Stimulated activated CD4-positive, alpha-beta T cell treated with anti-CD3 and anti-CD28 coated beads, TNF-alpha, amount 100 ng/mL, for 48 hours (primary cell): ENCODE measurements at places on chromosomes 7 and 10.

GRCh38 chr10:89351780-89352597 is 24.2 kb downstream of the IFIT3 start:
- no peak for DNase-seq

DNA sequence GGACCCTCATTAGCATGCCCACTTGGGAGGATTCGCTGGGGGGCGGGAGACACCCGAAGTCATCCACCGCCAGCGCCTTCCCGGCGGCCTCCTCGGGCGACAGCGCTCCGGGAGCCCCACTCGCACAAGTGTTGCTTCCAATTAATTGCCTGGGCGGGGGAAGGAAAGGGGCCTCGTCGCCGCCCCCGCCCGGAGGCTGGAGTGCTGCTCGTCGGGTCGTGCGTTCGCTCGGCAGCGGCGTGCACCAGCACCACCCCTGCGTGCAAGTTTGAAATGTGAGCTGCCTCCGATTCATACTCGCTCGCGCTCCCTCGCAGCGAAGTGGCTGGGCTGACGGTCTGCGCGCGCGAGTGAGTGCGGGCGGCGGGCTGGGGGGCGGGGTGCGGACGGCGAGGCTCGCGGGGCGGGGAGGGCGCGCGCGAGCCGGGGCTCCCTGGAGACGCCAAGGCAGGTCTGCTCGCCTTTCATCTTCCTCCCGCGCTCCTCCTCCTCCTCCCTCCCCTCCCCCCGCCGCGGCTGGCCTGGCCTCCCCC is 104.6 kb upstream of the PPIF start:
- peak; percentile 43 for DNase-seq

DNA sequence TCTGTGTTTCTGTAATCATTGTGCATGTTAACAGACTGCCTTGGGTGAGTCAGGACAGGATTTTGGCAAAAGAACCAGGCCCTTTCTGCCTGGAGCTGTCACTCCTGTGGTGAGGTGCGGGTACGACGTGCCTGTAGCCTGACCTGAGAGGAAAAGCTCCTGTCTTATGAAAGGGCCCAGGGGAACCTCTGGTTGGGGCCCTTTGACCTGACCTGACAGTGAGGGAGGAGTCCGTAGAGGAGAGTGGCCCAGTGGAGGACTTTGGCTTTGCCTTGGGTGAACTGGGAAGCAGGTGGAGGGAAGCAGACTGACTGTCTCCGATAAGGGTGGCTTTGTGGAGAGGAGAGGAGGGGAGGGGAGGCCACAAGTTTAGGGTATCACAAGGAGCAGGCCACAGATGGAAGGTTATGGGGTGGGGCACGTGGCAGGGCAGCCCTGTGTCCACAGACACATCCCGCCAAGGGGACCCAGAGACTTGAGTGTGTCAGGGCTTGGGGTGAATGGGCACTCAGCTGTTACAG is 6.9 kb downstream of the PFKP start:
- no peak for DNase-seq

GRCh38 chr10:6778992-6779701 is 199.1 kb upstream of the PRKCQ start:
- DNase-seq: no peak

DNA sequence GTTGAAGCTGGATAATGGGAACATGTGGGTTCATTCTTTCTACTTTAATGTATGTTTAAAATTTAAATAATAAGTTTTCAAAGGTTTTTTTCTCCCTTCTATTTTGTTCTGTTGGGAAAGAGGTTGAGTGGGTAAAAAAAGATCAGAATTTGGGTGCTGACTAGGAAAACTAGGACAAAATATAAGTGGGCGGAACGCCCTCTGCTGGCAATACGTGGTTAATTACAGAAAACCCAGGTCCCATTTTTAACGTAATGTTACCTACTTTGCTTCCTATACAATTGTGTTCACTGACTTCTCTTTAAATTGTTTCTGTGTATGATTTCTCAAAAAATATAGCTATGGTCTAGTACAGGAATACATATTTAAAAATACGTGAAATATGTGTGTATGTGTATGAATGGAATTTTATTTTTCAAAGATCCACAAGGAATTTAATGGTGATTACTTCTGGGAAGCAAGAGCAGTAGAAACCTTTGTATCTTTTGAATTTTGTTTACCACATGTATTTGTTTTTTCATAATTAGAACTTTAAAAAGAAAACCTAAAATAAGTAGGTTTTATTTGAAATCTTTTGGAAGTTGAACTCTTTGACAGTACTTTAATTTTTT is 8.7 kb downstream of the ECD start:
- peak; percentile 12 for DNase-seq

- DNase-seq: no peak
These were observed 90.9 kb upstream of the PIP4K2A start for GRCh38 chr10:22805304-22805703.

DNA sequence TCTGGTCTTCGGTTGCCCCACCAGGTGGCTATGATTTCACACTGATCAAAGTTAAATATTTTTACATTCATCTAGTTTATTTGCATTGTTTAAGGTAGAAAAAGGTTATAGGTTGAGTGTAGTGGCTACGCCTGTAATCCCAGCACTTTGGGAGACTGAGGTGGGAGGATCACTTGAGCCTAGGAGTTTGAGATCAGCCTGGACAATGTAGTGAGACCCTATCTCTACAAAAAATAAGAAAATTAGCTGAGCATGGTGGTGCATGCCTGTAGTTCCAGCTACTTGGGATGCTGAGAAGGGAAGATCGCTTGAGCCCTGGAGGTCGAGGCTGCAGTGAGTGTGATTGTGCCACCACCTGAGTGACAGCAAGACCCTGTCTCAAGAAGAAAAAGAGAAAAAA is 3.8 kb downstream of the CCM2 start:
- no peak for DNase-seq

GRCh38 chr7:44461387-44461786 is 29.1 kb downstream of the NUDCD3 start:
- peak; percentile 25 for DNase-seq

DNA sequence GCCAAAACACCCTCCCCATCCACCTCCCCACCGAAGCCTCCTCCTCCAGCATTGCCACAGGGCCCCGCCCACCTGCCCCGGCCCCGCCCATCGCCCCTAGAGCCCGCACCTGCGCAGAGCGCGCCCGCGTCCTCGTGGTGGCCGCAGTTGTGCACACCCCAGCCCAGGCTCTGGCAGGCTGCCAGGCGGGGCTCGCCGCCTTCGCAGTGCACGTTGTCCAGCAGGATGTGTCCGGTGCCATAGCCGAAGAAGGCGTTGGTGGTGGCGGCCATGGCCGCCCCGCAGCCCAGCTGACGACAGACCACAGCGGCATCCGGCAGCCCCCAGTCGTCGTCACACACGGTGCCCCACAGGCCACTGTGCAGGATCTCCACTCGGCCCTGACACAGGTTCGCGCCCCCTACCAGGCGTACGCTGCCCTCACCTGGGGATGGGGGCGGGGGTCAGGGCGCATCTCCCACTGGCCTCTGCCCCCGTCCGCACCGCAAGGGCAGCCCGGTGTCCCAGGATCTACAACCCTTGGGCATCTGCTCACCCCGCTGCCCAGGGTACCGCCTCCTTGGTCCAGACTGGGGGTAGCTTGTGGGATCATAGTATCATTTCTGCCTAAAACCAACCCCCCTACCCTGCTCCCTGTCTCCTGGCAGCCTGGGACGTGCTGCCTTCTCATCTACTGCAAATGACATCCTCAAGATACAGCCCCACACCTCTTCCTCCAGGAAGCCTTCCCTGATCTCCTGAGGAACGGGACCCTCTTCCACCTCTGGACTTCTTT is 11.9 kb downstream of the SSC4D start:
- DNase-seq: peak; percentile 90

- DNase-seq: peak; percentile 33
These were observed 734 bp downstream of the CHST3 start for GRCh38 chr10:71964743-71965515.

DNA sequence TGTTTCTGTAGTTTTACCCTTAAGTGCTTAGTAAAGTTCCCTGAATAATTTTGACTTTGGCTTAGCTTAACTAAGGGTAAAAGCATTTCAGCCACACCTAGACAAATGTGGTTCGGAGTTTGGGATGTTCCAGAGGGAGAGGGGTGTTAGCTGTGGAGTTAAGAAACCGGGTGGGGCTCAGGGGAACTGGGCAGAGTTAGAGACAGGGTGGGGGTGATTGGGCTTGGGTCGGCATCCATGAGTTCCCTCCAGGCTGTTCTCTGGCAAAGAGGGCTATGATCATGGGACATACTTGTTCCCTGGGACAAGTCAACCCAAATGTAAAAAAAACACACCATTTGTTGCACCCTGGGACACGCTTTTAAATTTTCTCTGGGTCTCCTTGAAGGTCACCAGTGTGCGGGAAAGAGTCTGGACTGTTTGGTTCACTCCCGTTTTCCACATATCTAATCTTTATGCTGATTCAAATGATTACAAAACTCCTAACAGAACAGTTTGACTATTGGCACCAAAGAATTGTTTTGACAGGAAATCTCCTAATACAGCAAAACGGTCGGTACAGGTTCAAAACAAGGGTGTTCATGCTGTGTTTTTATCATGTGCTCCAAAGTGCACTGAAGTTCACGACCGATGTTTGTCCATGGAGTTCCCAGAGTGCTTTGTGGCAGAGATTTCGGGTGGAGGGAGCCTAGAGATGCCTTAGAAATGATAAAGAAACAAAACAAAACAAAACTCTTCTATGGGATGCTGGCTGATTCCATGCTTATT is 56.5 kb downstream of the PLXDC2 start:
- DNase-seq: no peak

GRCh38 chr10:12699781-12700556 is 301.5 kb downstream of the CCDC3 start:
- DNase-seq: no peak
